HFF-Myc (cell line): ENCODE measurements at places on chromosomes 4 and X.

- no peak for DNase-seq
Measured at GRCh38 chr4:135354876-135355275, 1153.3 kb upstream of the PABPC4L start.

- no peak for DNase-seq
Measured at GRCh38 chr4:176321589-176321988, 1.8 kb downstream of the SPCS3 start.

- no peak for DNase-seq
Measured at GRCh38 chrX:98065151-98065550, 1181.4 kb downstream of the RPA4 start.

GRCh38 chr4:83581411-83582288 is 45.7 kb downstream of the GPAT3 start:
- no peak for DNase-seq

DNA sequence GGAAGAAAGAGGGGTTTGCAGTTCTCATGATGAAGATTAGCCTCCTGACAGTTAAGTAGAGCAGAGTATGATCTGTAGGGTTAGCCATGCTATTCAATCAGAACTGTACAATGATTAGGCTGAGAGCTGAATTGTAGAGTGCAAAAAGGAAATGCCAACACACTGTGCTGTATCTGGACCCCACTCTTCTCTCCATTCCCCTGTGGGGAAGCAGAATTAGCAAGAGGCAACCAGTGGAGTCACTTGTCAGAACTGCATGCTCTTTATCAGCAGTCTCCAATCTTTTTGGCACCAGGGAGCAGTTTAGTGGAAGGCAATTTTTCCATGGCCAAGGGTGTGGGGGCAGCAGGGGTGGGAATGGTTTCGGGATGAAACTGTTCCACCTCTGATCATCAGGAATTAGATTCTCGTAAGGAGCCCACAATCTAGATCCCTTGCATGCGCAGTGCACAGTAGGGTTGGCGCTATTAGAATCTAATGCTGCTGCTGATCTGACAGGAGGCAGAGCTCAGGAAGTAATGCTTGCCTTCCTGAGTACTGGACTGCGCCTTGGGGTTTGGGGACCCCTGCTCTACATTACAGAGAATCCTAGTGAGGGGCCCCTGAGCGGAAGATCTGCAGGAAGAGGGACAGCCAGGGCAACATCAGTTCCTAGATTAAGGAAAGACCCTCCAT is 19.4 kb downstream of the TBC1D9 start:
- DNase-seq, result no peak

DNA sequence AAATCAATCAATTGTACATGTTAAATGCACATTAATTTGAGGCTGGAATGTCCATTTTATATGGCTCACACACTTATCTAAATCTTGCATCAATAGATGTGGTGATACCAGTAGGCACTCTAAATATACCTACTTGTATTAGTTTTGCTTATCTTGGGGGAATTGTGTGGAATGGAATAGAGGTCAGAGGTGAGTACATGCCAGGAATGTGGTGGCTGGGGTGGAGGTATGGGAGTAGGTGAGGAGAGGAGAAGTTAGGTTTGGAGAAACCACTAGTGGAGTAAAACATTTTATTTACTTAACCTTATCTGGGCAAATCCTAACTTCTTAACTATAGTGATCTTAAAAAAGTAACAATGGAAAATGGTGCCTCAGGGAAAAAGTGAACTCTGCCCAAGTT is 163.1 kb downstream of the ATG4A start:
- no peak for DNase-seq

DNA sequence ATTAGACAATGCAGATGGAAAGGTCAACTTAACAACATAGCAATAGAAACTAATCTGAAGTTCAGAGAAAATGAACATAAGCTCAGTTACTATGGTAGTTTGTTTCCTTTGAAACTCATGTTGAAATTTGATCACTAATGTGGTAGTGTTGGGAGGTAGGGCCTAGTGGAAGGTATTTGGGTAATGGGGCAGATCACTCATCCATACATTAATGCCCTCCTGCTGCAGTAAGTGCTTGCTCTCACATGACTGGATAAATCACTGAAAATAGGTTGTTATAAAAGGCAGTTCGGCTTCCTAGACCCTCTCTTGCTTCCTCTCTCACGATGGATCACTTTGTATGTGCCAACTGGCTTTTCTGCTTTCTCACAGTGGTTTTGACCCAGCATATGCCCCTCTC is 567.4 kb upstream of the GALNT7 start:
- DNase-seq, result no peak

- no peak for DNase-seq
Measured at GRCh38 chr4:78220283-78220682, 163.2 kb downstream of the FRAS1 start.

DNA sequence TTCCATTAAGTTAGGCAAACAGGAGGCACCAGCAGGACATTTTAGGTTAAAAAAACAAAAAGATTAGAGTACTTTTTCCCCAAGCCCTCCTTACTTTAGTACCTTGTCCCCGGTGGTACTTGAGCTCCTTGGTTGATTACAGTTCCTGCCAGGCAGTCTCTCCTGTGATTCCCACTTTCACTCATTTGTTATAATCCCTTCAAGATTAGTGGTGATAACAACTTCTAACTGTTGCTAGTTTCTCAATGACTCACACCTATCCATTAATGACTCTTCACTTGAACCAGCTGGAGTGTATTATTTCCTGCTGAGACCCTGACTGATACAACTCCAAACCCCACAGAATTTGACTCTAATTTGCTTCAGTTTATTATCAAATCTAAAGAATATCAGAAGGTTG is 765.0 kb upstream of the DIAPH2 start:
- no peak for DNase-seq

DNA sequence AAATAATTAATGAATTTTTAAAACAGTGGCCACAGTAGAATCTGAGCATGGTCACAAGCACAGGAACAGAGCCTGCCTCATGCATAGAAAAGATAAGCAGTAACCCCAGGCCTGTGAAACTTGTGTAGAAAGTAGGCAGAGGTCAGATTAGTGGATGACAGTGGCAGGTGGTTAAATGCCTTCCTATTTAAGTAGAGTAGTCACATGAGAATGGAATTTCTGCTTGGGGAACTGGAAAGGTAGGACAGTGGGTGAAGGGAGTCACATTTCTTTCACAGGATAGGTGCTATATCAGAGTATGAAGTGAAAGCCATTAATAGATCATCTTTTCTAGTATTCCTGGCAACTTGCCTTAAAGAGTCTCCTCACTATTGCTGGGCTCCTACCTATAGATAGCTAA is 34.9 kb upstream of the ASB12 start:
- no peak for DNase-seq

- no peak for DNase-seq
Measured at GRCh38 chr4:95517576-95518345, 31.0 kb downstream of the UNC5C start.

DNA sequence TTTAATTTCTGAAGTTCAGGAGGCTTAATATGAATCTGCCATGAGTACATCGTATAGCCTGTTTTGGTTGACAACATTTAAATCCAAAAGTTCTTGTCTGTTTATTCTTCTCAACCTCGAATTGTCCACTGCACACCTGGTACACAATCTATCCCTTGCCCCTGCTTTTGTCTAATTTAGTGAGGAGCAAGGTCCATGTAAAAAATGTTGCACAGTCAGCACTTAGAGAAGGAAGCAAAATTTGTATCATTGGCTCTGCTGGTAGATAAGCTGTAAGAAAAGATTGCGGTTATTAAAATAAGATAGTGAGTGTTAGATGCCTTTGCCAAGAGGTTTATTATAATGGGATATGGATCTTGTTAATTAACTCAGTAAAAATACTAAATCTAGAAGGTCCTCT is 761.5 kb downstream of the RAPGEF2 start:
- no peak for DNase-seq

GRCh38 chr4:16844816-16845586 is 53.4 kb downstream of the LDB2 start:
- DNase-seq, result peak; percentile 63

DNA sequence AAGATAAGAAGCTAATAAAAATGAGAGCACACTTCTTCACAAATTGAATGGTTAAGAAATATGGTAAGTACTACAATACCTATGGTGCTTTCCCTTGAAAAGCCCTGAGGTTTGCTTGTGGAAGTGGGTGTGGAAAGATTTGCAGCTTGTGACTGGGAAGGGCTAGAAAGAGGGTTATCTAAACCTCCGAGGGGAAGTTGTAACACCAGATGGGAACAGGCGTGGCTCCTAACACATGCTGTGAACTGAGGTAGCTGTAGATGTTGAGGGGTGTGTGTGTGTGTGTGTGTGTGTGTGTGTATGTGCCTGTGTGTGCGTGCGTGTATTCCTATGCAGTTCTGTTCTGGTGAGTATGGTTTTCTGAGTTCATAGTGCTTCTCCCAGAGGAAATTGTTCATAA is 21.5 kb downstream of the FRMPD4 start:
- DNase-seq, result no peak

DNA sequence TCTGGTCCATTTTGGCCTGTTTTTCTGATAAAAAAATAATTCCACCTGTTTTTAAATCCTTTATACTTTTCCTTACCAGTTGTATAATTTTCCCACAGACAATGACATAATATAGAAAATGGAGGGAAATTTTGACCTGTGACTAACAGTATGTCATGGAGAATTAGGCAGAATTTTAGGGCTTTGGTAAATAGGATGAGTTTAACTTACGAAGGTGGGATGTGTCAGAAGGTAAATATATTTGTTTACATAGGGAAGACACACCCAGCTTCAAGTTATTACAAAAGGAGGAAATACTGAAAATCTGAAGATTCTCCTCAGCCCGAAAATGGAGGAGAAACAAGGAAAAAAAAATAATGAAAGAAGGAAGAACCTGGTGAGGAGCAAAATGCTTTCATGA is 64.6 kb upstream of the PPP3CA start:
- no peak for DNase-seq

DNA sequence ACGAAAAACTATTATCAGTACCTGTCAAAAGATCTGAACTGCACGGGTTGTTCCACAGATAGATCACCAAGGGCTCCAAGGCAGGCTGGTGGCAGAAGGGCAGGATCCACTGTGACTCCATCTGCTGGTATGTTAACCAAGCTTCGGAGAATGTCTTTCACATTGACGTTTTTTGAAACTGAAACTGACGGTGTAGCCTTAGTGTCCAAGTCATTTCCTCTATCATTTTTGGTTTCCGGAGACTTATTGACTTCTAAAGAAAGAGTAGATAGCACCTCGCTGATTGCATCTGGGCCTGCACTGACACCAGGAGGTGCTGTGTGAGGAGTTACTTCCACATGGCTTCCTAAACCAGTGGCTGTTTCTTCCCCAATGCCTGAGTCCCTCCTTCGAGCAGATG is 186.9 kb downstream of the LRBA start:
- DNase-seq, result no peak

DNA sequence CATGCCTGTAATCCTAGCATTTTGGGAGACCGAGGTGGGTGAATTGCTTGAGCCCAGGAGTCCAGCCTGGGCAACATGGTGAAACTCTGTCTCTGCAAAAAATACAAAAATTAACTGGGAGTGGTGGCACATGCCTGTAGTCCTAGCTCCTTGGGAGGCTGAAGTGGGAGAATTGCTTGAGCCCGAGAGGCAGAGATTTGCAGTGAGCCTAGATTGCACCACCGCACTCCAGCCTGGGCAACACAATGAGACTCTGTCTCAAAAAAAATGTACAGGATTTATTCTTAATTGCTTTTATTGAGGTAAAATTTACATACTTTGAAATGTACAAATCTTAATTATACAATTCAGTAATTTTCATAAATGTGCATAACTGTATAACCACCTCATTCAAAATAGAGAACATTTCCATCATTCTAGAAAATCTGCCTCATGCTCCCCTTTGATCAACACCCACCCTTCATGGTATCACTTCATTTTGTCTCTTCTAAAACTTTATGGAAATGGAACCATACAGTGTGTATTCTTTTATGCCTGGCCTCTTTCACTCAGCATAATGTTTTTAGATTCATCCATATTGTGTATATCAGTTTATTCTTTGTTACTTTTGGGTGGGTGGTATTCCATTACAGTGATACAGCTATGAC is 39.1 kb downstream of the SNX25 start:
- no peak for DNase-seq

- DNase-seq, result no peak
Measured at GRCh38 chr4:183602557-183603027, 56.4 kb downstream of the RWDD4 start.

DNA sequence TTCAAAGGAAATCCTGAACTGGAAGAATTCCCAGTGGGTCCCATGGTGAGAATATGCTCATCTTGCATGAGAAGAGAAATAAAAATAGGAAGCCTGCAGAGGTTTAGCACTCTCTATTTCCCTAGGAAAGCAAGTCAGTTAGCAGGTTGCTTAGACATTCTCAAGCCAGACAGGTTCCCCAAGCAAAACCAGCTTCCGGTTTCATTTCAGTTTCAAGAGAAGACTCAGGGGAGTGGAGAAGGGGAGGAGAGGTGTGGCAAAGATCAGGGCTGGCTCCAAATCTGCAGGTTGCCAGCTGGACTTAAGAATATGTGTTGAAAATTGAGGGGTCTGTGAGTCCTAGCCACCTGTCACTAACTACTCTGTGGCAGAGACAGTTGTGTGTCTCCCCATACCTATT is 107.5 kb downstream of the CLNK start:
- no peak for DNase-seq

DNA sequence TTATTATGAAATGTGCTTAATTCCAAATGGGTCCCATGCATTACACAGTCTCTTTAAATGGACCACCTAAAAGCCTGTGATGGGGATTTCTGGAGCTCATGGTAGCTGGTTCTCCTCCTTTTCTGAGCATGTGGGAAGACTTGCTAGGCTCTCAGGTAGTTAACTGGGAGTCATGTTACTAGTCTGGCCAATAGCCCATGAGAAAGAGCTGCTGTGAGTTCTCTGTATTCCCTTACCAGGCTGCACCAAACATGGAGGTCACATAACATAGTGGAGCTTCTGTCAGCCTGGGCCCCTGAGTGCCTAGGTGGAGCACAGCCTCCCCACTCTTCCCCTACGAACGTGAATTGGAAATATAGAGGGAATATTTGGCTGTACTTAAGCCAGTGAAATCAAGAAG is 198.4 kb downstream of the MAML3 start:
- DNase-seq, result no peak

DNA sequence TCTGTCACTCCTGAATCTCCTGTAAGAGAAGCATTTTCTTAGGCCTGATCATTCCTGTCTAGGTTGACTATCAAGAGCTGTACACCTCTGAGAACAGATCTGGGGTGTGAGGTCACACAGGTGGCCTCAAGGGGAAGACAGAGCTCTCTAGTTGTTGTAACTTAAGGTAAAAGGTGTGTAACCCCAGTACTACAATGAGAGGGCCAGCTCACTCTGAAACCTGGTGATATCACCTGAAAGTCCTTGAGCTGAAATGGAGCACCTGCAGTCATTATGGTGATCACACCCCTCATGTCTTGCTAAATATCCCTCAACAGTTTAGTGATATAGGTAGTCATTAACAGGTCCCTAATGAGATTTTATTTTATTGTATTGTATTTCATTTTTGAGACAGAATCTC is 8.8 kb upstream of the FAM9C start:
- DNase-seq, result no peak

GRCh38 chrX:14903891-14904290 is 30.7 kb downstream of the MOSPD2 start:
- no peak for DNase-seq

DNA sequence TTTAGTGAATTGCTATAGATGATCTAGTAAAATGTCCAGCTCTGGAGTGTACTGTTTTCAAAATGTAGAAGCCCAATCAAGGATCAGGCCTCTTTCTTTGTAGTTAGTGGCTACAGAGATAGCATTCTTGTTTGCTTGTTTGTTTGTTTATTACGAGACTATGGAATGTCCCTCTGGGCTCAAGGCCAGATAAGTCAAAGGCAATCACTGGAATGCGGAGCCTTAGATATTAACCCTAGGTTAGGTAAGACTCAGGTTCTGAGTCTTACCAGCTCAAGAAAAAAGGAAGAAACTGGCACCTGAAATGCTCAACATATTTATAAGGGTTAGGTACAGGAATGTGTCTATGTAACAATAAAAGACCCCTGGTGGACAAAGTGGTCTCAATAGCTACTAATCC is 261.5 kb downstream of the SLC7A11 start:
- DNase-seq, result no peak
